ENCODE measurements at places on chromosomes 3 and 15. TPM values are rescaled to one million over a fixed set of nuclear protein-coding genes. Genes with fewer than 3 reads are reported as not detected.
A peak's percentile ranks its signal among the peaks of the same experiment; 100 is the strongest.

Gene ARGFX
- not detected for total RNA-seq

Gene NRROS
- total RNA-seq, result 0.50 TPM

DNA sequence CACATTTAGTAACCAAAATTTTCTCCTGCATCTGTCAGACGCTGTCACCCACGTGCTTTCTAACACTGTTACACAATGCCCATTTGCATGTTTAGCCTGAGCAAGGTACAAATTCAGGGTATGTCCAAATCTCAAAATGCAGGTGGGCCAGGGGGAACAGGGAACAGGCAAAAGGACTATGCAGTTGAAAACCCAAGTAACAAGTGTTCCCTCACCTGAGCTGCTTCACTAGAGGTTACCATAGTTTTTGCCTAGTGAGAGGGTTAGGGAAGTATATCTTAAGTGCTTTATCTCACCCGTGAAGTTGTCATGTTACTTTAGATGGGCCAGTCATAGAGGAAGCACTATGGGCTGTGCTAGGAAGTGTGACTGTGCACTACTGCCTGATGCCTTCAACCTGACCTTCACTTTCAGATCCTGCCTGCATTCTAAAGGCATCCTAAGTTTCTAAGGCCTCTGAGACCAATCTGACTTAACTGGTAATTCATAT is 6.0 kb upstream of the TMEM87A start:
- H3K27me3 ChIP-seq, result no peaks in the 10 kb centered on the region
- peaks cover 9% of the 10 kb centered on the region for H3K36me3 ChIP-seq
- no peak overlapping the region for H3K4me3 ChIP-seq
- DNase-seq, result no peak
- H3K27ac ChIP-seq, result no peak overlapping the region

DNA sequence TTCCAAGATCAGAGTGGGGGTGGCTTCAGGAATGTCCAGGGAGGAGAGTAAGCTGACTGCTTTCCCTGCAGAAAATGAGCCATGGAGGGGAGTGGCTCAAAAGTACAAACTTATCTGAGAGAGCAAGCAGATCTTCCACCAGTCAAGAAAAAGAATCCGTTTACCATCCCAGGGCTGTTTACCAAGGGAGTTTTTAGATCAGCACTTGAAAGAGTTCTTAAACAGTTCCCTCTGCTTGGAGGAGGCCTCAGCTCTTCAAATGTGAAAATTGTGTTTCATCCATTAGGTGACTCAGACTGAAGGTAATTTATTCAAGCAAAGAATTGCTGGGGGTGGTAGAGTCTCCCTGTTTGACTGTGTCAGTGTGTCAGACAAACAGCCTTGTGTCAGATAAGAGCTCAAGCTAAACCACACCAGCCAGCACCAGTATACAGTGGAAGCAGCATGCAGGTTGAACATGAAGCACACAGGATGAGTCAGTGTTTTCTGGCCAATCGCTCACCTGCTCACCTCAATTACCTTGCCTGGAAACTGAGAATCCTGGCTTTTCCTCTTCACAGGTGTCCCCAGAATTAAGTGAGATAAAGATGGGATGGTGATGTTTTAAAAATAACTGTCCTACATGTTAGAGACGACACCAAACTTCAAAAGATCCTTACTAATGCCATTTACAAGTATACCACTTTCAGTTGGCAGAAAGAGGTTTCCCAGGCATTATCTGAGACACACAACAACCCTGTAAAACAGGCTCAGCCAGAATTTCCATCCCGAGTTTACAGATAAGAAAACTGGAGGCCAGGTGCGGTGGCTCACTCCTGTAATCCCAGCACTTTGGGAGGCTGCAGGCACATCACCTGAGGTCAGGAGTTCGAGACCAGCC is 21.7 kb downstream of the SH3BP5 start:
- H3K27me3 ChIP-seq, result no peaks in the 10 kb centered on the region
- peak overlapping the region; percentile 76 for H3K27ac ChIP-seq
- DNase-seq, result no peak
- H3K4me1 ChIP-seq, result peaks cover 30% of the 10 kb centered on the region

GRCh38 chr15:38201714-38202113 is 50.9 kb upstream of the SPRED1 start:
- no peaks in the 10 kb centered on the region for H3K27me3 ChIP-seq
- H3K36me3 ChIP-seq, result no peaks in the 10 kb centered on the region
- DNase-seq, result no peak
- H3K4me3 ChIP-seq, result no peak overlapping the region
- H3K4me1 ChIP-seq, result peaks cover 4% of the 10 kb centered on the region

Gene SLC35G2
- total RNA-seq, result 3.8 TPM

DNA sequence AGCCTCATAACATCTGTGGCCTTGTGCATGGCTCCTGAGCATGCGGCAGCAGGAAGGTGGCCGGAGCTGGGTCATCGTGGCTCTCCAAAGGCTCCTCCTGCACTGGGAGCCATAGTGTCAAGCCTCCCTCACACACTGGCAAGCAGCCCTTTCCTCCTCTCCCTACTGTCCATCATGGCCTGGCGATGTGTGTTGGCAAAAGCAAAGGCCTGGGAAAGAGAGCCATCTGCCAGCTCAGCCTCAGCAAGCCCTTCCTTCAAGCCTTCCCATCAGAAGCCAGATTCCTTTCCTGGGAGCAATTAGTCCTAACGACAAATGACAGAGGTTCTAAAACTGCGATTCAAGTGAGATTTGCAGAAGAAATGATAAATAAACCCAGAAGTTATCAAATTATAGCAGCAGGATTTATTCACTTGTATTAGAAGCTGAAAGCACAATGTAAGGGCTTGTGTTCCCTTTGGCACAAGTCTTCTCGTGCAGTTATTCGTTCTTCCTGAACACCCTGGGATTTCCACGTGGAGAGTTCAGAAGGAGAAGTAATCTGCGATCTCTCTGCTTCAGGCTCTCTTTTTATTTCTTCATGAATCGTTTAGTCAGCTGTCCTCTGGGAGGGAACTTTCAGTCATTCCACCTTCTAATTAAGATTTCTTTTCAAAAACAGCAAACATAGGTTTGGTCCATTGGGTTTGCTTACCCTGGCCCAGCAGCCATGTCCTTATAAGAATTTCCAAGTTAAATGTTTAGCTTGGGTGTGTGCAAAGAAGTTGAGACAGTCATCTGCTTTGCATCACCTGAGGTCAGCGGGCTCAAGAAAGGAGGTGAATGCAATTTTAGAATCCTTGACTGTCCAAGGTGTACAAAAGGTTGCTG is 110.3 kb upstream of the TMC3 start:
- no peak overlapping the region for H3K27ac ChIP-seq
- no peaks in the 10 kb centered on the region for H3K27me3 ChIP-seq
- no peak overlapping the region for H3K4me3 ChIP-seq

DNA sequence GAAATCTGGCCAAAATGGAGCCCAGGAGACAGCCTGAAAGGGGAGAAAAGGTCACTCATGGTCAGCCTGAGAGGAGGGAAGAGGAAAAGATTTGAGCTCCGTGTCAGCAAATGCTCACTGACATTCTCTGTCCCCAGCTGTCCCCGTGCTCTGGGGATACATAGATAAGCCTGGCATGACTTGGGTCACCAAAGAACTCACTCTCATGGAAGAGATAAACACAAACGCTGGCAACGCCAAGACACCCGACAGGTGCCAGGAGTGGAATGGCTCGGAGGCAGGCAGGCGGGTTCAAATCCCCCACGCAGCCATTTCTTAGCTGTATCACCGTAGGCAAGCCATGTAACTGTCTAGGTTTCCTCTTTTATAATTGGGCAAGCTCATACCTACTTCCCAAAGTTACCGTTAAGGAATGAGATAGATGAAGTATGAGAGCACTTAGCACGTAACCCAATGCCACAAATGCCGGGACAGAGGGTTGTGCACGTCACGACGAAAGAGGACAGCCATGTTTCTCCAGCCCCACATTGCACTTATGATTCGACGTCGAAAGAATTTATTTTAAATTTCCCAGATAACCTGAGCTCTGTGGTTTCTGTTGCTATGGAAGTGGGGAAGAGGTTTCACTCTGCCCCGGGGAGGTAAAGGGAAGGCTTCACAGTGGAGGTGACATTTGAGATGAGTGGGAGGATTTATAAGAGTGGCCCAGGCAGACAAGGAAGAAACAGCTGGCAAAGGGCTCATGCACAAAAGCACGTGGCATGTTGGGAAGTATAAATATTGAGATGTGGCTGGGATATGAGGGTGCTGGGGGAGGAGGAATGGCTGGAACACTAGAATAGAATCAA is 41.4 kb upstream of the TSEN2 start:
- H3K36me3 ChIP-seq, result no peaks in the 10 kb centered on the region
- DNase-seq, result no peak
- H3K4me1 ChIP-seq, result peaks cover 69% of the 10 kb centered on the region
- peak overlapping the region; percentile 75 for H3K27ac ChIP-seq

GRCh38 chr15:50744601-50745000 is 20.9 kb downstream of the SPPL2A start:
- peaks cover 29% of the 10 kb centered on the region for H3K4me1 ChIP-seq
- no peak overlapping the region for H3K4me3 ChIP-seq
- H3K36me3 ChIP-seq, result peaks cover 2% of the 10 kb centered on the region
- peak overlapping the region; percentile 6 for H3K27ac ChIP-seq
- H3K27me3 ChIP-seq, result no peaks in the 10 kb centered on the region
- no peak for DNase-seq

Gene SLC12A8
- total RNA-seq, result 7.7 TPM

Gene ISLR2
- total RNA-seq, result 2.9 TPM

DNA sequence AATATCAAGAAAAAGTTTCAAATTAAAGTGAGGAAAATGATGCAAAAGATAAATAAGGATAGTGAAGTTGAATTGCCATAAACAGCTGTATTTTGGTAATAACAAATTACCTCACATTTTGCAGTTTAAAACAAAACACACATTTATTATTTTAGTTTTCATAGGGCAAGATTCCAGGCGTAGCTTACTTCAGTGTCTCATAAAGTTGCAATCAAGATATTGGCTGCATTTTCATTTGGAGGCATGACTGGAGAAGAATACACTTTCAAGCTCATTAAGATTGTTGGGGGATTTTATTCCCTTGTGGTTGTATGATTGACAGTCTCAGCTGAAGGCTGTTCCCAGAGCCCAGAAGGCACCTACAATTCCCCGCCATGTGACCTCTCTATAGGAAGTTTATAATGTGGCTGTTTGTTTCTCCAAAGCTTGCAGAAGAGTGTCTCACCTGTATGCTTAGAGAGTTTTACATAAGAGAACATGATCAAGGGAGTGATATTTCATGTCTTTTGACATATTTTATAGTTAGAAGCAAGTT is 151.4 kb downstream of the OTOL1 start:
- peaks cover 5% of the 10 kb centered on the region for H3K27me3 ChIP-seq
- H3K4me1 ChIP-seq, result no peaks in the 10 kb centered on the region
- DNase-seq, result no peak
- H3K36me3 ChIP-seq, result no peaks in the 10 kb centered on the region
- H3K27ac ChIP-seq, result no peak overlapping the region

- H3K36me3 ChIP-seq, result no peaks in the 10 kb centered on the region
- no peak overlapping the region for H3K4me3 ChIP-seq
- H3K4me1 ChIP-seq, result no peaks in the 10 kb centered on the region
- H3K27me3 ChIP-seq, result peaks cover 13% of the 10 kb centered on the region
These were observed 443.8 kb upstream of the EPHA6 start for GRCh38 chr3:96370637-96371036.

Gene NIT2
- total RNA-seq, result 46.2 TPM

GRCh38 chr15:65305150-65305758 is 777 bp downstream of the RNU5B-1 start:
- no peaks in the 10 kb centered on the region for H3K27me3 ChIP-seq
- peak; percentile 20 for DNase-seq
- peak overlapping the region; percentile 95 for H3K27ac ChIP-seq

GRCh38 chr3:65190111-65190510 is 502.3 kb upstream of the ADAMTS9 start:
- H3K36me3 ChIP-seq, result no peaks in the 10 kb centered on the region
- peaks cover 5% of the 10 kb centered on the region for H3K27me3 ChIP-seq
- no peak overlapping the region for H3K4me3 ChIP-seq
- H3K4me1 ChIP-seq, result no peaks in the 10 kb centered on the region

Measured in chondrocyte (in vitro differentiated cells).